ENCODE measurements at places on chromosomes 6 and 20.

GRCh38 chr6:111406200-111406721 lies 76.8 kb downstream of the REV3L start:
- DNase-seq, result no peak

DNA sequence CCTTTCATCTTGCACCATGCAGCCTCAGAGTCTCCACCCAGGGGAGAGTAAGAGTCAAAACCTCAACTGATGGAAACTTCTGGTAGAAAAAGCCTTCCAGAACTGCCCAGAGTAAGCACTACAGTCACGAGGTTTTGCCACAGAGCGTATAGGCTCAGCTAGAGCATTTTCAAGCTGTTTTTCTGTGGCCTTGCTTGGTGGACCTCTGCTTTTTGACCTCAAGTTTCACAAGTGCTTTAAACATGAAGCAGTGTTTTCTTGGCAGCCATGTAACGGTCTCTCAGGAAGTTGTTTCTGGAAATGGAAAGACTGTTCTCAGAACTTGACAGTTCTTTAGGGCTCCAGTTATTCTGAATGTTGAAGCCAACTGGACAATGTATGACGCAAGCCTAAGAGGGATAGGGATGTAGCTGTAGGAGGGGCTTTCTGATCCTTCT lies 146.5 kb downstream of the ZDHHC14 start:
- DNase-seq, result no peak

- DNase-seq, result no peak
Observed at GRCh38 chr20:17787816-17788215, 88.0 kb downstream of the BANF2 start.

DNA sequence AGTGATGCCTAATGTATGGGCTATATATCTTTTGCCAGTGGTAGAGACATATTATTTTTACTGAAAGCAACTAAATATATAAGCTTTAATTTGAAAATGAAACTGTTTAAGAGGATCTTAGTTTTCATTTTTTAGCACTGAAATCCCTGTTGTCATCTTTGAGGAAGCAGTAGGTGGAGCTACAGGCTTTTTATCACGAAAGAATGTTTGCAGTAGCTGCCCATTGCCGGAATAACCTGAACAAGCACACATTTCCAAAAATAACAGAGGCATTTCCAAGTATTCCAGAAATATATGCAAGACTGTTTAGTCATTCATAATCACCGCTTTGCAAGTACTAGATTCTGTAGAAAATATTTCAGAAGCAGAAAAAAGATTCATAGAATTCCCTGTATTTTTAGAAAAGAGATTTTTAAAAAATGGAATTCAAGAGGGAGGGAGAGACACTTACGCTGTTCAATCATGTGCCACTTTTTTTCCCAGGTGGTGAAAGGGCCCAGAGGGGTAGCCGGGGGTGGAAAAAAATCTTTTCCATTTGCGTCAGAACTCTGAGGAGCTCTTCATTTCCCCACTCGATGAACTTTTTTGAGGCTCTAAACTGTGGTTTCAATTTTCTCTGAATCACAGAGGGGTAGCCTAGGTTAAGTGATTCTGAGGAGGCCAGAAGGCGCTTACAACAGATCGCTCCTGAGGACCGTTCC lies 142.5 kb upstream of the FERMT1 start:
- DNase-seq, result no peak

- no peak for DNase-seq
Observed at GRCh38 chr20:31685853-31686643, 36.6 kb downstream of the BCL2L1 start.

DNA sequence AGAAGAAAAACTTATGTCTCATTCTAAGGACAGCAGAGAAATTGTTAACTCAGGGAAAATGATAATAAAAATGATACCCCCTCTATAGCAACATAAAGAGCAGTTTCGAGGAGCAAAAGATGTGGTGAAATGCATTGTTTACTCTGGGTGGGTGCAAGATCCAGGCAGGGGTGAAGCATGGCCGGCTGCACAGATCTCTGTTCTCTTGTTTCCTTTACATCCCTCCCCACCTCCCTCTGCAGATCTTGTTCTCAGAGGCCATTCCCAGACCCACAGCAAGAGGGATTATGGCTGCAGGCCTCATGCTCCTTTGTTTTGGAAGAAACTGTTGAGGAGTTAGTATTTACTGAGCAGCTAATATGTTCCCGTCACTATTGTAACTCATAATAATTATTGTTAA lies 1.8 kb downstream of the BTN3A1 start:
- no peak for DNase-seq

DNA sequence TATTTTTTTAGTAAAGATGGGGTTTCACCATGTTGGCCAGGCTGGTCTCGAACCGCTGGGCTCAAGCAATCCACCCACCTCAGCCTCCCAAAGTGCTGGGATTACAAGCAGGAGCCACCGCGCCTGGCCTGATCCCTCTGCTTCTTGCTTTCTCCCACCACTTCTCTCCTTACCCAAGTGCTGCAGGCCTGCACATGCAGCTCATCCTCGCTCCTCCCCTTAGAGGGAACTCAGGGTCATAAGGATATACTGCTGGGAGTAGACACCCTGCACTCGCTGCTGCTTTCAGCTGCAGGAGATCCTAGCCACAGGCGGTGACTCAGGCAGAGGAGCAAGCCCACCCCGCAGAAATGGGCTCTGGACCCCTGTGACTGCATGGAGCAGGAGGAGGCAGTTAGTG lies 40.0 kb upstream of the FANCE start:
- no peak for DNase-seq

DNA sequence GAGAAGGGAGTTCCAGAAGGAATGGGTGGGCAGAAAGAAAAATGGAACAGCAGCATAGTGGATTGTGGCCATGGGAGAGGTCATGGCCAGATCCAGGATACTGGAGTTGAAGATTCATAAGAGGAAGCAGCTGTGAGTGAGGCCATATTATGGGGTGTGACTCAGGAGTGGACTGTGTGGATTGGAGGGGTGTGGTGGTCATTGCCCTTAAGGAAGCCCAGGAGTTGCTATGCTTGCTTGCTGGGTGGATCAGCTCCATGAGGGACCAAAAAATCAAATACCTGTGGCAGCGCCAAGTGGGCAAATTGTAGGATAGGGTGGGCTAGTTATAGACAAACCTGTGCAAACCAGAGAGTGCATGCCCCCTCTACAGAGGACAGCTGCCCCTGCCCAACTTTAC lies 18.3 kb downstream of the LRRC1 start:
- DNase-seq, result no peak

DNA sequence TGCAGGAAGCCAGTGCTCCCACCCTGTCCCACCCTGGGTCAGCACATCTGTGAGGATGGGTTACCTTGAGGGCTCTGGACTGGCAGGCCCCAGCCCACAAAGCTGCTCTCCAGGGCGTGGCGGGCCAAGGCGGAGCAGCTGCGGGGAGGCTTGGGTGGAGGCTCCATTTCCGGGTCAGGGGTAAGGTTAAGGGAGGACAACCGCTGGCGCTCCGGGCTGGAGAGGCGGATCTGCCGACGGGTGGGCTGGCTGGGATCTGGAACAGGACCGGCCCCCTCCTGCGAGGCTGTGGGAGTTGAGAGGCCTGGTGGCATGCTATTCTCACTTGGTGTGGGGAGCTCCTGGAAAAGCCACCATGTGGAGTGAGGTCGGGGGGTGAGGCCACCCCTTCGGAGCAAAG lies 5.5 kb downstream of the SMPD2 start:
- no peak for DNase-seq

GRCh38 chr6:18390476-18390875 lies 3.3 kb downstream of the RNF144B start:
- no peak for DNase-seq

- no peak for DNase-seq
Observed at GRCh38 chr20:13289031-13289430, 68.0 kb downstream of the ISM1 start.

DNA sequence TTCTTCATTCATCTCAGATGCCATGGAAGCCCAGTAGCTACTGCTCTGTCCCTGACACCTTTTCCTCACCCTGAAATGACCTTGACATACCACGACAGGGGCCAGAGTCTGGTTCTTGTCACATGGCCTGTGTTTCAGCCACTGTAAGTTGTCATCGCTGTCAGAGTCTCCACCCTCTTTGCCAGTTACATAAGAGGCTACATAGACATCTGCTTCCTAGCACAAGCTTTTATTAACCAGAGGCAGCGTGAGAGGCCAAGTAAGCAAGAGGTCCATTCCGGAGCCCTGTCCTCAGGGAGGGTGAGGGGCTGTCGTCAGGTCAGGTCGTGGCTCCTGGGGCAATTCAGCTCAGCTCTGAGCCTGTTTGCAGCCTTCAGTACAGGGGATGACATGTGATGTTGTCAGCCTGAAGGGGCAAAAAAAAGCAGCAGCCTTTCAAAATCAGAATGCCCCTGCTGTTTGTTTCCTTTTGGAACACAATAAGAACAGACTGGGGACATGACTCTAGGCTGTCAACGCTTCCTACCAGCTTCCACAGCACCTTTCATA lies 146.3 kb downstream of the MTFR2 start:
- no peak for DNase-seq

DNA sequence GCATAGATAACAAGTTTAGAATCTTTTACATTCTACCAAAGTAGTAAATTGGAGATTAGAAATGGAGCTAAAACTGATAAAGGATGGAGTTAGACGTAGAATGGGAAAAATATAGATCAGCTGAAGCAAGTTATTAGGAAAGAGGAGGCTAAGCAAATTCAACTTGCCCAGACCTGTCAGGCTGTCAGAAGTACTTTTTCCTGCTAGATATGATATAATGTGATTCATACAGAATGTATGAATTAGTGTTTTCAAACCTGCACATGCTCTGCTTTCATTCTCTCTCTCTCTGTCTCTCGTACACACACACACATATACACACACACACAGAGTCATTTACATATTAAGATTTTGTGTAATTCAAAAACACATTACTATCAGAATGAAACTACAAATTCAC lies 133.2 kb upstream of the HDGFL1 start:
- no peak for DNase-seq

DNA sequence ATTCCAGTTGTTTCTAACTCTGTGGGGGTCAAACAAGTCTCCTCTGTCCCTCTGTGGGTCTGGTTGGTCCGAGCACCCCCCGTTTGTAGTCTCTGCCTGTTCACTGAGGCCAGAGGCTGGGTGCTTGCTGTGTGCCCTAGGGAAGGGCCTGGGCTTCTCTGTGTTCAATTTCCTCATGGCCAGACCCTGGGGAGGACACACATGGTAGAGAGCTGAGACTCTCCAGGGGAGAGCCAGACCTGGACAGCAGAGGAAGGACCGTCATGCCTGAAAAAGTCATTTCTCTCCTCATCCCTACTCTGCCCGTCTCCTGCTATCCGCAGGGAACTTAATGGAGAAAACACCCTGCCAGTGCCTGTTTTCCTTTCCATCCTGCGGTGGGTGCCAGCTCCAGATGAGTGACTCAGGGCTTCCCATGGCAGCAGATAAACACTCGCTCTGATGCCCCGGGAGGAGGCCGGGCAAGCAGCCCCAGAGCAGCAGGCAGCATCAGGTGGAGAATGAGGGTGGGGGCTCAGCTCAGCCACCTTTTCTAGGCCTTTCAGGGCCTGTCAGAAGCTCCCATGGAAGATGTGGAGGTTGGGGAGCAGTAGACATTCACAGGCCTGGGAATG lies 51.9 kb downstream of the SNAI1 start:
- no peak for DNase-seq

GRCh38 chr6:34331371-34332050 lies 61.0 kb downstream of the NUDT3 start:
- DNase-seq, result no peak

DNA sequence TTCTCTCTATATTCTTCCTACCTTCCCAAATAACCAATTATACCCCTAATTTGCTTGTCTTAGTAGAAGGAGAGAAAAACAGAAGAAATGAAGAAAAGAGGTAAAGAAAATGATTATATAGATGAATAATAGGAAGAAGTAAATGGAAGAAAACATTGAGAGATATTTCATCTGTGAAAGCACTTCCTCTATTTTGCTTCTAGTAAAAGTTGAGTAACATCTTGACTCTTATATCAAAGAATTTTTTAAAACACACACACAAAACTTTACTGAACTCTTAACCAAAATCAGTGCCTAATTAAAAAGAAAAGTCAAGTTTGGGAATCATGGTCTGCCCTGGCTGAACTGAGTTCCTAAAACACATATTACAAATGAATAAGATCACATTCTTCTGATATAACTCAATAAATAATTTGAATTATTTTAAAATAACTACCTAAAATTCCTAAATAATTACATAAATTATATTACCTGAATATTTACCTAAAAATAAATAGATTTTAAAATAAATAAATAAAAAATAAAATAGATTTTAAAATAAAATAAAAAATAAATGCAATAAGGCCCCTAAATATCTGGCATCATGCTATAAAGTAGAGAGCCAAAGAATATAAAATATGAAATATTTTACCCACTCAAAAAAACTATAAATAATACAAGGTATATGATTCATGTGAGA lies 8.8 kb downstream of the SLC17A2 start:
- DNase-seq, result no peak

DNA sequence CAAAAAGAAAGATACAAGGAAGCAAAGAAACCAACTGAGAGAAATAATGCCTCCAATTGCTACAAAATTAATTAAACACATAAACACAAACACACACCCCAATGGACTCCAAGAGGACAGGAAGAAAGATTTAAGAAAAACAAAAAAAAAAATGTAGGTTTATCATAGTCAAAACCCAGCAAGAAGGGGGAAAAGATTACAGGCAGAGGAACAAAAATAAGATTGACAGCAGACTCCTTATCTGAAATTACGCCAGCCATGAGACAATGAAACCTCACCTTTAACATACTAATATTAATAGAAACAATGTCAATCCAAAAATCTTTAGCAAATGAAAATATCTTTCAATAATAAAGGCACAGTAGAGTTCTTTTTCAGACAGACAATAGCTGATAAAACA lies 155.8 kb downstream of the RNGTT start:
- DNase-seq, result no peak

DNA sequence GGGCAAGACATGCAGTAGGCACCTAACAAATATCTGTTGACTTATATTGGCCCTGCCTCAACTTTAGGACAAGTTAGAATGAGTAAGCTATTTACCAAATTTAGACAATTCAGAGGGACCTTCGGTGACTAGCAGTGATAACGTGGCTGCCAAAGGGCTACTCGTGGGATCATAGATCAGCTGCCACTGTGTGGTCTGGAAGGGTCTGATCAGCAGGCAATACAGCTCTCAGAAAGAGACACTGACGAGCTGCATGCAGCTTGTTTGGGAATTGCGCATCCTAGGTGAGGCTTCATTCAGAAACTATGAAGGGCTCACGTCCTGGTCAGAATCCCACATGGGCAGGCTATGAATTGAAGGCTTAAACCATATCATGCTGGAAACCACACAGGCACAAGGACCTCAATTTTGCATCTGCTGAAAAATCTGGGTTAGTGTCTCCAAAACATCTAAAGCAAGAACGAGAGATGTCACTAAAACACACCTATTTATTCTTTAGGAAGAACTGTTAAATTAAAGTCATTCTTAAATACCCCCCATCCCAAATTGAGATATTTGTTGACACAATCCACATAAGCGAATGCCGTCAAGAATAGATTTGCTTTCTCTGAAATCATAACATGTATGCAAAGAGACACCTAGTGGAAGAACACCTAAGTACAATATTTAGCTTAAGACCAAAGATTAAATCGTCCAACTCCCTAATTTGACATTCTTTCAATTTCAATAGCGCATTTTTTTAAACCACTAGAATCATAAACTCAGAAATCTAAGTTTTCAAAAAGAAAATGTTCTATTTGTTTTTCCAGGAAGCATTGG lies 79.6 kb downstream of the IPCEF1 start:
- no peak for DNase-seq

GRCh38 chr6:25954756-25955155 lies 7.8 kb upstream of the TRIM38 start:
- no peak for DNase-seq

- DNase-seq, result no peak
Observed at GRCh38 chr6:76876922-76877553, 586.3 kb downstream of the HTR1B start.

Data from activated CD4-positive, alpha-beta T cell treated with anti-CD3 and anti-CD28 coated beads, Interleukin-2, amount 50 U/mL, for 4 hours (primary cell).